HS-27A (cell line): ENCODE measurements at places on chromosomes 12 and 14.

- peak; percentile 30 for DNase-seq
Observed at GRCh38 chr14:61388173-61388975, 67.0 kb downstream of the PRKCH start.

GRCh38 chr14:65696801-65697200 lies 284.3 kb downstream of the FUT8 start:
- DNase-seq, result no peak

- DNase-seq, result no peak
Observed at GRCh38 chr14:99628887-99629618, 15.9 kb upstream of the HHIPL1 start.

- no peak for DNase-seq
Observed at GRCh38 chr12:59076622-59077021, 156.3 kb upstream of the LRIG3 start.

- no peak for DNase-seq
Observed at GRCh38 chr12:31853977-31854376, 105.2 kb upstream of the RESF1 start.

DNA sequence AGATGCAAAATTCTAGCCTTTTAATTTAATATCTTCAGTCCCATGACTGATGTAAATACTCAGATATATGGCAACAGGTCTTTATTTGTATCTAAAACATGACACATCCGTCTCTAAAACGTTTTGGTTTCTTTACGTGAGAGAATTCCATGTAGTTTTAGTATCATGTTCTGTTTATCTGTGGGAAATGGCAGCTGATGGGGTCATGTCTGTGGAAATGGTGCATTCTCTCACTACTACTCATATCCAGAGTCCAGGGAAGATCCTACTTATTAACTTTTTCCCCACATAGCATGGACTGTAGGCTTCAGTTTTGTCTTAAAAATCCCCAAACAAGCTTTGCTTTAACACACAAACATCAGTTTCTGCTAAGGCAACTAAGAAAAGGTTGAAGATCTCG lies 53.8 kb downstream of the SPTLC2 start:
- peak; percentile 26 for DNase-seq

GRCh38 chr12:114626-115211 lies 48.2 kb downstream of the IQSEC3 start:
- DNase-seq, result no peak

DNA sequence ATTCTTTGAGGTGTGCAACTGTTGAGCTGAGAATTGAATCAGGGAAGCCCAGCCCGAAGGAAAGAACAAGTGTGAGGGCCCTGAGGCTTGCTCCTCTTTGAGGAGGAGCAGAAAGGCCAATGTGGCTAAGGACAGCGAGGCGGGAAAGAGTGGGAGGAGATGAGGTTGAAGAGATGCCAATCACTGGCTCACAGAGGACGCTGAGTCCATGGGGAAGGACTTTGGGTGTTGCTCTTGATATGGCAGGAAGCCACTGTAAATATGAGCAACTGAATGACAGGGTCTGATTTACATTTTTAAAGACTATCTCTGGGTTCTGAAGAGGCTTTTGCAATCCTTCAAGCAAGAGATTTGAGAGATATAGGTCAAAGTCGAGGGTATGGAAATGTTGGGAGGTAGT lies 3.3 kb upstream of the APPL2 start:
- DNase-seq, result no peak

- DNase-seq, result no peak
Observed at GRCh38 chr14:77467801-77468200, 9.9 kb downstream of the AHSA1 start.

DNA sequence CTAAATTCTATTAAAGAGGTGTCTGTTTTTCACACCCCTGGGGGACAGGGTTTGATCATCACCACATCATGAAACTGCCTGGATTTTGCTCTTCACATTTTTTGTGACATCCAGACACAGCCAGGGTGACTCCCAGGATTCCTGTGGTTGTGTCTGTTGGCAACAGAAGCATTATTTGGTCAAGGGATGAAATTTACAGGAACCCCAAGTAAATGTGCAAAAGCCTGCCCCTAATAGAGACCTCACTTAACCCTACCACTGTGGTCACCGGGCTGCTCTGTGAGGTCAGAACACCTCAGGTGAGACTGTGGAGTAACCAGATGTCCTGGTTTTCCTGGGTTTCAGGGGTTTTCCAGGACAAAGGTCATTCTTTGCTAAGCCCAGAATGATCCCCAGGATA lies 103.8 kb downstream of the DAD1 start:
- DNase-seq, result no peak

DNA sequence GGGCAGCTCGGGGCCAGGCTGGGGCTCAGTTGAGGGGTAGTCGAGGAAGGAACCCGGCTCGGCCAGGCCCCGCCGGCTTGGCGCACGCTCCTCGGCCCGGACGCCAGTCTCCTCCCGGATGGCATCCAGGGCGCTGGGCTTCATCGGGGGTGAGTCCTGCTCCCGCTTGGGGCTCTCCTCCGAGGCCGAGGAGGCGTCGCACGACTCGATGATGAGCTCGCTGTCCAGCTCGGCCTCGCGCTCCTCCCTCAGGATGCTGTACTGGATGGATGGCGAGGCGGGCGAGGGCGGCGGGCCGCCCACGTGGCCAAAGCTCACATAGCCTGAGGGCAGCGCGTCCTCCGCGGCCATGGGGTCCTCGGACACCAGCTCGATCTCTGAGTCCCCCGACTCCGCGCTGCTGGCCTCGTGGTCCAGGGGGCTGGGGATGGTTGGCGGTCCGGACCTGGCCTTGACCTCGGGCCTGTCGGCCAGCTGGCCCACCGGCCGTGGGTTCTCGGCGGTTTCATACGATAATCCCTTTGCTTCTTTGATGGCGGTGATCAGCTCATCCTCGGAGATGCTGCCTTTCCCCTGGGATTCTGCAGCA lies 143.4 kb downstream of the RTN1 start:
- DNase-seq, result no peak

GRCh38 chr14:97138801-97139200 lies 341.6 kb downstream of the VRK1 start:
- no peak for DNase-seq

- DNase-seq, result no peak
Observed at GRCh38 chr12:9144730-9145106, 29.0 kb upstream of the A2M start.
